Kidney (tissue), 22 donors: ENCODE measurements at places on chromosomes 13 and 19. TPM values are rescaled to one million over a fixed set of nuclear protein-coding genes. Genes with fewer than 3 reads are reported as not detected.

ZSWIM9 gene
- 7.8 TPM for total RNA-seq

COMP gene
- 33.2 TPM for total RNA-seq

TMEM59L gene
- total RNA-seq = 5.9 TPM

ADPRHL1 gene
- total RNA-seq = 1.5 TPM

RXFP2 gene
- 0.09 TPM for total RNA-seq

PSG6 gene
- not detected for total RNA-seq

FBXL12 gene
- total RNA-seq = 22.2 TPM

RDH8 gene
- not detected for total RNA-seq

GMIP gene
- 18.8 TPM for total RNA-seq

ZNF534 gene
- not detected for total RNA-seq

IGSF23 gene
- total RNA-seq = not detected

TBXA2R gene
- total RNA-seq = 6.7 TPM

TSKS gene
- total RNA-seq = 0.50 TPM

KBTBD6 gene
- total RNA-seq = 9.3 TPM

ZNF565 gene
- 4.6 TPM for total RNA-seq

ZNF20 gene
- total RNA-seq = 7.3 TPM

ZNF677 gene
- total RNA-seq = 24.3 TPM

SPRY2 gene
- total RNA-seq = 26.2 TPM
